ENCODE measurements at places on chromosomes 2 and 18. TPM values are rescaled to one million over a fixed set of nuclear protein-coding genes. Genes with fewer than 3 reads are reported as not detected.

ZNF804A gene
- 0.16 TPM for total RNA-seq

SLC4A3 gene
- total RNA-seq: 20.0 TPM

C2orf49 gene
- 4.7 TPM for total RNA-seq

DNER gene
- total RNA-seq: 0.65 TPM

NGEF gene
- 0.98 TPM for total RNA-seq

CPLX4 gene
- total RNA-seq: not detected

FOXD4L1 gene
- total RNA-seq: not detected

HPCAL1 gene
- total RNA-seq: 61.9 TPM

CAPN13 gene
- total RNA-seq: 0.51 TPM

CTLA4 gene
- total RNA-seq: not detected

SUPT7L gene
- 23.7 TPM for total RNA-seq

PRSS56 gene
- not detected for total RNA-seq

HES6 gene
- 15.8 TPM for total RNA-seq

UGT1A4 gene
- total RNA-seq: not detected

PLGLB1 gene
- total RNA-seq: 0.63 TPM

MDH1B gene
- total RNA-seq: 1.4 TPM

PFN4 gene
- 1.1 TPM for total RNA-seq

INO80D gene
- 6.0 TPM for total RNA-seq

APCDD1 gene
- total RNA-seq: not detected

EMX1 gene
- 0.16 TPM for total RNA-seq

LOXHD1 gene
- not detected for total RNA-seq

HOXD9 gene
- total RNA-seq: 5.7 TPM

CFAP65 gene
- total RNA-seq: 0.13 TPM

KIF1A gene
- total RNA-seq: 2.6 TPM

PRKAG3 gene
- not detected for total RNA-seq

C2orf66 gene
- total RNA-seq: not detected

HMSD gene
- total RNA-seq: 0.49 TPM

CAMKMT gene
- total RNA-seq: 6.8 TPM

SPDYA gene
- total RNA-seq: not detected

SCYGR4 gene
- not detected for total RNA-seq

ZNF532 gene
- total RNA-seq: 31.8 TPM

SERPINB3 gene
- not detected for total RNA-seq

ARHGAP25 gene
- total RNA-seq: not detected

CXCR1 gene
- not detected for total RNA-seq

MFSD2B gene
- 0.38 TPM for total RNA-seq

ANKRD30B gene
- total RNA-seq: not detected

PPP1R1C gene
- 1.3 TPM for total RNA-seq

ADRA2B gene
- total RNA-seq: not detected

FLACC1 gene
- 0.89 TPM for total RNA-seq
